ENCODE measurements at places on chromosomes 1 and 21.

GRCh38 chr1:171126504-171126903 lies 35.8 kb downstream of the FMO3 start:
- DNase-seq: no peak

- DNase-seq: no peak
Measured at GRCh38 chr1:172863031-172863430, 187.7 kb downstream of the TNFSF18 start.

DNA sequence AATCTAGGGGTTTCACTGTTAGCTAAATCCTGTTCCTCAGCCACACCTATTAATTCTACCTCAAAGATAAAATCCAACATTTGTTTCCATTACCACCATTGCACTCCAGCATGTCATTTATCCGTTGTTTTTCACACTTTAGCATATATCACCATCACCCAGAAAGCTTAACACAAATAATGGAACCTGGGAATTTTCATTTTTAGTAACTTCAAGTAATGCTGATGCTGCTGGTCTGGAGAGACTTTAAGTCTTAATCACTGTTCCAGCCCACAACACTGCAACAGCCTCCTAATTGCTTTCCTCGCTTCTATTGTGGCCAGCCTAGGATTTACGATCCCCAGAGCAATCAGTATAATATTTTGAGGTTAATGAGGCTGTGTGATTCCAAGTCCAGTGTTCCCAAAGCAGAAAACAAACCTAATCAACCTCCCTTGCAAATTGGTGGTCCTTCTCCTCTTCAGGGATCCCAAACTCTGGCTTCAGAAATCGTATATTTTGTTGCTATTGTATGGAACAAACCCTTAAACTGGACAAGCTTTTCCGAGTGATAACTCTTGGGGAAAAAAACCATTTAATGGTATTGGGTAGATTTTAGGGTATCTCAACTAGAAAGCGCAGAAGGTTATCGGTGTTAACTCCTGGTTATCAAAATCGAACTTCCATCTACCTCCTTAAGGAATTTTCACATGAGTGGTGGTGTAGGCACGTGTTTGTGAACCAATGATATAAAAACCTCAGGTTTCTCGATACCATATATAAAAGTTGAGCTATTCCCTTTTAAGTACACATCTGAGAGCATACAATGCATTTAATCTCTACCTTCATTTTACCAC lies 50.0 kb upstream of the BOLA1 start:
- no peak for DNase-seq

- DNase-seq: no peak
Measured at GRCh38 chr1:34529935-34530859, 224.7 kb upstream of the GJB5 start.

GRCh38 chr1:64664299-64664698 lies 80.6 kb upstream of the RAVER2 start:
- no peak for DNase-seq

GRCh38 chr1:66687358-66687757 lies 64.9 kb upstream of the DYNLT5 start:
- DNase-seq: no peak

DNA sequence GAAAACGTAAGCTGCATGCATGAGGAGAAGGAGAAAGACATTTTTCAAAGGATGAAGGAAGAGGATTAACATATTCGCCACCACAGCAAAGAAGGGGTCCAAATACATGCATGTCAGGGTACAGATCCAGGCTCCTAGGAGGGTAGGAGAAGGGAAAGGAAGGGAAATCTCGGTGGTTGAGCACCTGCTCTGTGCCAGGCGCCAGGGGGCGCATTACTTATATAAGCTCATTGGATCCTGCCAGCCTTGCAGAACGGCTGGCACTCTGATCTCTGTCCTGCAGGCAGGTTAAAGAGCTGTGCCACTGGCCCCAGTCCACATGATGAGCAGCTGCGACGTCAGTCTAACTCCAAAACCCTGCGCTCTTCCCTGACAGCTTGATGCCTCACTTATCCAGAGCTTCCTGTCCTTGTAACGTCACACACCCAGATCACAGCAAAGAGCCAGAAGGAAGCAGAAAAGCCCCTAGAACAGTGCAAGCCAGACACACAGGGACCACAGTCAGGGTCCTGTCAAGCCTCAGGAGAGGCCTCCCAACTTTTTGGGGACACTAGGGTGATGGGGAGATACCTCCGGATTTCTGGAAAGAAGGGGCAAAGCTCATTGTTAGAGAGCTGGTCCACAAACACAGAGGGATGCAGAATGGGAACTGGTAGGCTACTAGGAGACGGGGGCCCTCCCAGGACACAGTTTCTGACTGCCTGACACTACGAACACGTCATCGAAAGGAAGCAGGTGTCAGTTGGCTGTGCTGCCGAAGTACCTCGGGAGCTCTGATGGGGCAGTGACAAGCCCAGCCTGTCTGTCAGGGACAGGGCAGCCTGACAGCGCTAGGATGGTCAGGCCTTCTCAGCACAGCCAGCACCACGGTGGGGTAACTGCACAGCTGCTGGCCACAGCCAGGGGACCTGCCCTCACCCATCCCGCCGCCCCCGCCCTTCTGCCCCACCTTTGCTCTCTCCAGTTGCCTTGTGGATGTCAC lies 99.1 kb downstream of the BEND5 start:
- DNase-seq: no peak

DNA sequence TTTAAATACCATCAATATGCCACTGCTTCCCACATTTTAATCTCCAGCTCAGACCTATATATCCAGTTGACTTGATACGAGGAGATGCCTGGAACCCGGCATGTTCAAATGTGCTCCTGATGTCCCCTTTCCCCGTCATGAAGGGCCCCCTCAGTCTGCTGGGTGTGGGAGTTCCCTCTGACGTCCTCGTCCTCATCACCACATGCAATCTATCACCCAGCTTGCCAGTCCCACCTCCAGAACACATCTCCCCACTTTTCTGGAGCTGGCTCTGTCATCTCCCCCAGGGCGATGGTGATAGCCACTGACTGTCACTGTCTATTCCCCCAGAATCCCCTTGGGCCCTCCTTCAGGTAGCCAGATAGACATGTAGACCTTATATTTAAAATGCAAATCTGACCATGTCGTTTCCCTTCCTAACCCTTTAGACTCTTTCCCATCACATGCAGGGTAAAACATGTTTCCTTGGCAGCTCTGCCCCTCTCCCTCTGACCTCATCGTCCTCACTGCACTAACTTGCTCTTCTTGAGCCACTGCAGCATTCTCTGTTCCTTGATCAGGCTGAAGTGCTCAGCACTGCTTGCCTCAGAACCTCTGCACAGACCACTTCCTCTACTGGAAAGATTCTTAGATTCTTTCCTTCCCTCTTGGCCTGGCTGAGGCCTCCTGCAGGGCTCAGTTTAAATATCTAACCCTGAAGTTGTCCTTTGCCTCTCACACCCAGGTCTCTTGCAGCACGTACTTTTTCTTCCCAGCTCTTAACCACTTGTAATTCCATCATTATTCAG lies 7.4 kb downstream of the AZIN2 start:
- DNase-seq: no peak

- DNase-seq: no peak
Measured at GRCh38 chr1:167555971-167556714, 2.6 kb upstream of the CREG1 start.
